ENCODE measurements at places on chromosomes 7 and 10. TPM values are rescaled to one million over a fixed set of nuclear protein-coding genes. Genes with fewer than 3 reads are reported as not detected.

SFR1 gene
- 7.7 TPM for total RNA-seq

RBM48 gene
- 8.6 TPM for total RNA-seq

HTRA1 gene
- 15.8 TPM for total RNA-seq

OPN4 gene
- total RNA-seq, result not detected

LRIT2 gene
- not detected for total RNA-seq

TWIST1 gene
- 0.31 TPM for total RNA-seq

DLX6 gene
- total RNA-seq, result not detected

WNT8B gene
- 0.67 TPM for total RNA-seq

FANK1 gene
- total RNA-seq, result not detected

SPDYE16 gene
- not detected for total RNA-seq

C10orf53 gene
- not detected for total RNA-seq

MGAM2 gene
- not detected for total RNA-seq

CFAP46 gene
- total RNA-seq, result 4.8 TPM

ZNF117 gene
- total RNA-seq, result 13.0 TPM

NHLRC2 gene
- total RNA-seq, result 21.6 TPM

TTYH3 gene
- 169 TPM for total RNA-seq

DNTT gene
- not detected for total RNA-seq

- DNase-seq, result no peak
These were observed 54.7 kb upstream of the MRLN start for GRCh38 chr10:59807629-59808620.

- no peak for DNase-seq
These were observed 290 bp downstream of the MALRD1 start for GRCh38 chr10:19048891-19049290.

- DNase-seq, result no peak
These were observed 3.4 kb upstream of the SLC18A2 start for GRCh38 chr10:117237401-117237991.

- DNase-seq, result no peak
These were observed 27.5 kb downstream of the AP3M1 start for GRCh38 chr10:74123081-74123480.

GRCh38 chr7:137593115-137593711 lies 249.7 kb upstream of the PTN start:
- no peak for DNase-seq

- DNase-seq, result no peak
These were observed 74.6 kb upstream of the ATP6V0A4 start for GRCh38 chr7:138872576-138872975.

GRCh38 chr7:132647311-132647710 lies 71.0 kb upstream of the PLXNA4 start:
- no peak for DNase-seq

- no peak for DNase-seq
These were observed 78.9 kb downstream of the ANK3 start for GRCh38 chr10:60310740-60311139.

DNA sequence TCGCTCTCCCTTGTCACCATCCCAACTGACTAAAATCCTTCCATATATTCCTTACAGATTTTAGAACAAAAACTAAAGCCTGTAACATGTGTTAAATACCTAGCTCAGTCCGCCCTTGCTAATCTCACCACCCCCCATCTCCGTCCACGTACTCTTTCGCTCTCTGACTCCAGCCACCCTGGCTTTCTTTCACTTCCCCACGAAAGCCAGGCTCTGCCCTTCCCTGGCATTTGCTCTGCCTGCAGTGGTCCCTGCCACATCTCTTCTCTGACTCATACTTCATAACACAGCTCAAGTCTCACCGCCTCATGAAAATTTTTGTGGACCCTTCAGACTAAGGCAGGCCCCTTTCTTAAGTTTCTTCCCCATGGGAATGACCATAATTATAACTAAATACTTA lies 11.7 kb upstream of the GPAM start:
- DNase-seq, result no peak

GRCh38 chr7:138468244-138469123 lies 8.4 kb downstream of the TRIM24 start:
- DNase-seq, result no peak

DNA sequence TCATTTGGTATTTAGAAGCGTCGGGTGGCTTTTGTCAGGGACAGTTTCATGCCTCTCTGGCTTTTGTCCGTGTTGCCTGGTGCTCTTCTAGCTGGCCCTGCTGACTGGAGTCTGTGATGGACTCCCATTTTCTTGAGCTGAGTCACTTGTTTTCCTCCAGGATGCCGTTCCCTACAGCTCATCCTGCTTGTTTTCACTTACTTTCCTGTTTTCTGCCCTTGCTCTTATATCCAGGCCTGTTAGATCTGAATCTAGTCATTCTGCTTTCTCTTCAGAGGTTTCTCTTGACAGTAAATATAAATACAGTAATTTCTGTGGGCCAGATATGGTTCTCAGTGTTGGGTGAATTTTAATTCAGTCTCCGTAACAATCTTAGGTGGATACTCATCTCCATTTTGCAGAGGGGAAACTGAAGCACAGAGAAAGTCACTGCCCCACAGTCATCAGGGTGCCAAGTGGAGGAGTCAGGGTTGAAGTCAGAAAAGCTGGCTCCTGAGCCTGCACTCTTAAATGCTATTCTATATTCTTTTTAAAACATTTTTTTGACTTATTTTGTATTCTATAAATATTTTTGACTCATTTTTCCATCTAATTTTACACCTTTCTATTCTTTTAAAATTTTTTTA lies 85.4 kb downstream of the CCNY start:
- no peak for DNase-seq

- no peak for DNase-seq
These were observed 94.9 kb upstream of the TCF7L2 start for GRCh38 chr10:112855134-112855533.

DNA sequence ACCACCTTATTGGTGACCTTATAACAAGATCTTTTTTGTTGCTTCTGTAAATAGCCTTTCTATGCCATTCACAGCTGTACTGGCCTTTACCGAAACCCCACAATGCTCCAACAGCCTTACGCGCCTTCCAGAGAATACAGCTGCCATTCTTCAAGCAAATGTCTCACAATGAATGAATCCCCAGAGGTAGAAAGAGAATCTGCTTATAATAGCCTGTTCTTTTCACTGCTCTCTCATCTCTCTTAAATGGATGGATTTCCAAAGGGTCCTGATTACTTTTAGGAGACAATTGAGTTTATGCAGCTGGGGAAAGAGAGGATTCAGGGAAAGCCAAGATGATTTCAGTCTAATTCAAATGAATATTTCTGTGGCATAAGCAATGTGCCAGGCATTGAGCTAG lies 183.1 kb upstream of the PDE1C start:
- no peak for DNase-seq

DNA sequence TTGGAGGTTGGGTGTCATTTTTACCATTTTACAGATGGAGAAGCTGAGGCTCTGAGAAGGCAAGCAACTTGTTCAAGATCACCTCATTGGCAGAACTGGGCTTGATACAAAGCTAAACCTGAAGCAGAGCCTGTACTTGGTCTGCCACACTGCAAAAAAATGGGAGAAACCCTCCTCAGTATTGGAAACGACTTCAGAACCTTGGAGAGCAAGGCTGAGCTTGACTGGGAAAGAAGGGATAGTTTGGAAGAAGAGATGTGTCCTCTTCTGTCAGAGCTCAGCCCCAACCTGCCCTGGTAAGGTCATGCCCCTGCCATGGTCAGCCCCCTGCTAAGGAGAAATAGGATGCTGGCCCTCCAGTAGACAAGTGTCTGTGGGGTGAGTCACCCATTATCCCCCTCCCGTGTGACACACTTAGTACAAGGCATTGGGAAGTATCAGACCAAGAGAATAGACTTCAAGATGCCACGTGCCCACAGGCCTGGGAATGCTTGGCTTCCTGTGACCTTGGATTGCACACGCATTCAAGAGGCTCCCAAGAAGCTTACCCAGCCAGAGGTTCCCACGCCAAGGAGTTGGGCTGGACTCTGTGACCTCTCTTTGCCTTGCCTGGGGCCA lies 56.2 kb upstream of the SMNDC1 start:
- DNase-seq, result no peak

- DNase-seq, result no peak
These were observed 47.2 kb downstream of the OSBPL3 start for GRCh38 chr7:24932815-24933214.

GRCh38 chr7:39624442-39624807 lies 1.1 kb downstream of the RALA start:
- no peak for DNase-seq

DNA sequence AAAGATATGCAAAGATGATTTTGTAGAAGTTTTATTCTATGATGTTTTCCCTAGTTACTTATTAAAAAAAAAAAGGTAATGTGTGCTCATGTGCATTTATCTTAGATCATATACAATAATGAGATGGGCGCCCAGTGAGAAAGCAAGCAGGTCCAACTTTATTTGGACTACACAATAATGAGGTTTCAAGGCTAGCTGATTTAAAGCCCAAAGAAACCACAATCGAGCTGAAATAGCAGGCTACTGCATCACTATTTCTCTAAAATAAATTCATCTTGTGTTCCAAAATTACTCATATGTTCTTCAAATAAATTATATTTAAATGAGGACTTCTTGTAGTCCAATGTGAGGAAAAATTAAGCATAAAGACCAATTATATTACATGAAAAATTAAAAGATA lies 110.1 kb downstream of the JMJD1C start:
- no peak for DNase-seq

- DNase-seq, result no peak
These were observed 351.4 kb downstream of the GLRX3 start for GRCh38 chr10:130487566-130487965.

- no peak for DNase-seq
These were observed 92.8 kb downstream of the PAXIP1 start for GRCh38 chr7:154910125-154910524.

DNA sequence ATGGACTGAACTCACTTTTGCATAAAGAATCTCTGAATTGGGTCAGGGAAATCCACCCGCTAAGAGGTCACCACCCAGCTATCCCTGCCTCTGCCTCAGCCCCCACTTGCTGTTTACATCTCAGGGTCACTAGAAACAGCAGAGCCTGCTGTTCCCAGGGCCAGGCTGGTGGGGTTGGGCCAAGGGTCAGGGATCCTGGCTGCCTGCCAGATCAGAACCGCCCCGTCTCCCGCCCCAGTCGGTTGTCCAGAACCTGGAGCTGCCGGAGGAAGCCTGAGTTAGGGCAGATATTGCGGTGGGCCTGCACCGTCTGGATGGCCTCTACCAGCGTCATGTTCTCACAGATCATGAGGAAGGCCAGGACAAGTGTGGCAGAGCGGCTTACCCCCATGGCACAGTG lies 17.0 kb upstream of the SAMD8 start:
- DNase-seq, result no peak

- no peak for DNase-seq
These were observed 680.2 kb downstream of the PCDH15 start for GRCh38 chr10:54120806-54121205.

- no peak for DNase-seq
These were observed 288.5 kb downstream of the ZEB1 start for GRCh38 chr10:31607481-31607880.

GRCh38 chr7:87173471-87173870 lies 21.2 kb downstream of the DMTF1 start:
- DNase-seq, result no peak

DNA sequence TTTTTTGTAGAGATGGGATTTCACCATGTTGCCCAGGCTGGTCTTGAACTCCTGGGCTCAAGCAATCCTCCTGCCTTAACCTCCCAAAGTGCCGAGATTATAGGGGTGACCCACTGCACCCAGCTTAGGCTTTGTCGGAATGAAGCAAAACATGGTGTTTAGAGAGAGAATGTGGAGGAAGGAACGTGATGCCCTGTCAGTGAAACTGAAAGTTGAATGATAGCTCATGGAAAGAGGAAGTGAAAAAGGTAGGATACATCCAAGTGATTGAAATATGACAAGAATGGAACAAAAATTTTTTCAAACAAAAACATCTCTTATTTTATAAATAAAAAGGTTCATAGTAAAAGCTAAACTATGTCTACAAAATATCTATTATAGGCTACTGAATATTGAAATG lies 5.9 kb downstream of the AKAP9 start:
- DNase-seq, result no peak

DNA sequence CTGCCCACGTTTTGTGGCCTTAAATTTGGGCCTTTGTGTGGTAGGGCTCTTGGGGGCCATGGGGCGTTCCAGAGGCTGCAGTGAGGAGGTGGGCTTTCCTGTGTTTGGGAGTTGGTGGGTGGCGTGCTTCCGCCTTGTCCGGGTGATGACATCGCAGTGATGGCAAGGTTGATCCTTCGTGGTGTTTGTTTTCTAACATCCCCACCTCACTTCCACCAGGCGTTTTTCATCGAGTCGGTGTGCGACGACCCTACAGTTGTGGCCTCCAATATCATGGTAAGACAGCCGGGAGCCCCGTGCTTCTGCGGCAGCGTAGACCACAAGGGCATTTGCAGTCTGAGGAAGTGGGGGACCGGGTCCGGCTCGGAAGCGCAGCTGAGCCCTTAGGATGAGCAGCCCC lies 14.2 kb downstream of the PFKFB3 start:
- no peak for DNase-seq

DNA sequence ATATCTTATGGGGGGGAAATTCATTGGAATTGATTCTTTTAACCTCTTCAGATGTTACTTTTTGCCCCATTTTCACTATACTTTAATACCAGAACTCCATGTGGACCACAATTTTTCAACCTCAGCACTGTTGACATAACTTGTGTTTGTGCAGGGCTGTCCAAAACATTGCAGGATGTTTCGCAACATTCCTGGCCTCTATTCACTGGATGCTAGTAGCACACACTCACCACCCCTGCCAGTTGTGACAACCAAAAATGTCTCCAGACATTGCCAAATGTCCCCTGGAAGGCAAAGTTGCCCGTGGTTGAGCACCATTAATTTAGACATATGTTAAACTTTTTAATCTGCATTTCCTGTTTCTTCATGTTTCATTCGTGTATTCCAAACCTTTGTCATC lies 234.7 kb downstream of the GFRA1 start:
- no peak for DNase-seq

- DNase-seq, result no peak
These were observed 836 bp downstream of the DPYSL4 start for GRCh38 chr10:132187430-132188138.

GRCh38 chr10:19983880-19984565 lies 167.8 kb downstream of the PLXDC2 start:
- DNase-seq, result no peak

DNA sequence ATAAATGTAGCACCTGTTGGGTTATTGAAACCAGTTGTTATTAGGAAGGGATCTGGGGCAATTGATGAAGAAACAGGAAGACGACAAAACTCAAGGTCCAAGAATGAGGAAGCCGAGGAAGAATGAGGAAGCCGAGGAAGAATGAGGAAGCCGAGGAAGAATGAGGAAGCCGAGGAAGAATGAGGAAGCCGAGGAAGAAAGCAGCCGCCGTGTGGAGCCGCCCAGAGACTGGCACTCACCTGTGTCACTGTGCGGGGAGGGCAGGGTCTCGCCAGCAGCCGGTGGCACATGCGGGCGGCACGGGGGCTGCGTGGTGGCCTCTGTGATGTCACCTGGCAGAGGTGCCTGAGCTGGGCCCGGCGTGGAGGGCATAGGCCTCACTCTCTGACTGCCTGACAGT lies 71.1 kb upstream of the CFAP46 start:
- DNase-seq, result no peak

- DNase-seq, result no peak
These were observed 21.3 kb downstream of the SLC25A28 start for GRCh38 chr10:99598781-99599509.

- DNase-seq, result no peak
These were observed 14.3 kb upstream of the ZMIZ1 start for GRCh38 chr10:79054203-79055099.

GRCh38 chr7:104627516-104627915 lies 299.1 kb downstream of the LHFPL3 start:
- DNase-seq, result peak; percentile 58

Measured in H1 (cell line).